ENCODE measurements at places on chromosomes 16 and 17. TPM values are rescaled to one million over a fixed set of nuclear protein-coding genes. Genes with fewer than 3 reads are reported as not detected.
A peak's percentile ranks its signal among the peaks of the same experiment; 100 is the strongest.

CCL17 gene
- total RNA-seq: not detected

ZG16B gene
- not detected for total RNA-seq

GAS7 gene
- total RNA-seq: 2.9 TPM

SPSB3 gene
- 53.4 TPM for total RNA-seq

HEATR9 gene
- total RNA-seq: not detected

EPX gene
- total RNA-seq: not detected

DNA sequence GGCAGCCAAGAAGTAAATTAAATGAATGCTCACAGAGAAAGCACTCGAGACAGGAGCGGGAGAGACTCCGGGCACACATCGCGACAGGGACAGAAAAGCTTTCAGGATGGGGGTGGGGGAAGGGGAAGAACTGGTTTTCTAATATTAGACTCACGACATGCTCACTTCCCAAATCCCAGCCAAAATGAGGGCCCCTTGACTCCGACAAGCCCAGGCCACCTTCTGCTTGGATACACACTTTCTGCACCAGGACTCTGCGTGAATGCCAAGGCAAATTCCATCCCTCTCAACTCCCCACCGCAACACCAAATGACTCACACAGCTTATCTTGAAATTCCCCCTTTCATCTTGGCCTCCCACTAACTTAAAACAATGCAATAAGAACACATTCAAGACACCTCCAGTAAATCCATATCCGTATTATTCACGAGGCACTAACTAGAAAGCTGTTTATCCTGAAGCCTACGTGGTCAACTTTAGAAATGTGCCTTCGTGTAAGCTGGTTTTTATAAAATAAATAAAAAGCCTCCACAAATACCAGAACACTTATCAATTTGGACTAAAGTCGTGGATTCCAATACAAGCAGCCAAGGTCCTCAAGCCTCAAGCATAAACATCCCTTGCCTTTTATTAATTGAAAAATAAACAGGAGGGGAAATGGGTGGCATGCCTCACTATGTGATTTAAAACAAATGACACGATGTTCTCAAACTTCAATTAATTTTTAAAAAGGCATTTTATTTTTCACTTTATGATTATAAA lies 46.1 kb downstream of the NXN start:
- DNase-seq: peak; percentile 61

DNA sequence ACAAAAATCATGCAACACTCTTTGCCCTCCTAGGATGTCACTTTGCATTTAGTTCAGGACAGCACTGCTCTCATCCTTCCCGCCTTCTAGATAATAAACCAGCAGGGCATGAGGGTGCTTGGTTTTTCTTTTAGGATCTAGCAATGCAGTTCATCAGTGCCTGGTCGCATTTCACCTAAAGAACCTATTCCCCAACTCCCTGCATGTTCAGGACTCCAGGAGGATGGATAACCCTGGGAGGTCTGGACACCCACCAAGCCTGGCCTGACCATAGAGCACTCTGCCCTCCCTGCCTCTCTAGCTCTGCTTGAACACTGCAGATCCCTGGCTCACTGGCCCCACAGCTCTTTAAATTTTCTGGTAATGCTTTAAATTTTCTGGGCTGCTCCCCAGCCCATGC lies 2.6 kb downstream of the SLFN12 start:
- DNase-seq: no peak

DNA sequence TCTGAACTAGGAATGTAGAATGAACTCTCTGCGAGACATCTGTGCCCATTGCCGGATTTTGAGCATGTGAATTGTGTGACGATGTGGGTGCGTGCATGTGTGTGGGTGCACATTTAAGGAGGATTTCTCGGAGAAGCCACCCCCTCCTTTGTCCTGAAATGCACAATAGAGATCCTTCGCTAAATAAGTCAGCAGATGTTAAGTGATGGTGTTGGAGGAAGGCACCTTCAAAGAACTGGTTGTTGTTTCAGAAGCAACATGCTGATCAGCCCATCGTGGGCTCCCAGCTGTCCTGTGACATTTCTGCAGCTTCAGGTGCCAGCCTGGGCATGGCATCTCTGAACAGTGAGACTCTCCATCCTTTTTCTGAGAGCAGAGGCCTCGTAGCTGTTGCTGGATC lies 194.9 kb downstream of the MSI2 start:
- no peak for DNase-seq

- DNase-seq: no peak
Observed at GRCh38 chr17:37065486-37066321, 117.0 kb downstream of the AATF start.

DNA sequence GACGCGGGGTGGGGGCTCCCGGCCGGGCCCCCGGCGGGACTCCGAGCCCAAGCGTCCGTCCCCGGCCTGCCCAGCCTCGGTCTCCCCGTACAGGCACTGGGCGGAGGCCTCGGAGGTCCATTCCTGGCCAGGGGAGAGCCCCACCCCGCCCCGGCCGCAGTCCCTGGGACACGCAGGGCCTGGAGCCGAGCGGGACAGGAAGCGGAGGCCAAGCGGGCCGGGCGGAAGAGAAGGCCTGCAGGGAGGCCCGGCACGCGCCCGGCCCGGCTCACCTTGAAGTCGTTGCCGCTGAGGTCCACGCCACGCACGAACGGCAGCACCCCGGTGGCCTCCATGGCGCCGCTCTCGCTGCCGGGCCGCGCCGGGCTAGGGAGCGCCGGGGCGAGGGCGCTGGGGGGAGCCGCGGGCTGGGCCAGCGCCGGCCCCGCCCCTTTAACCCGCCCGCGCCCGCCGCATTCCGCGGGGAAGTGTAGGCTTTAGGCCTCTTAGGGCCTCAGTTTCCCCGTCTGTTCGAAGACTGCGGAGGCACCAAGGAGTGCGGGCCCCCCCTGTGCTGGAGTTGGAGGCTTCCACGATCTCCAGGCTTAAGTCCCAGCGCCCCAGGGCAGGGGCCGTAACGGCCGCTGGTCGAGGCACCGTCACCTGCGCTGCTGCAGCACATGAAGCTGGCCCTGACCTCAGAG lies at the start of gene FLII:
Gene FLII (minus strand): TSS at position 383 of the 683 bp plus-strand sequence. CDS start 48 bp downstream, at position 335.
- peak; percentile 72 for DNase-seq

DNA sequence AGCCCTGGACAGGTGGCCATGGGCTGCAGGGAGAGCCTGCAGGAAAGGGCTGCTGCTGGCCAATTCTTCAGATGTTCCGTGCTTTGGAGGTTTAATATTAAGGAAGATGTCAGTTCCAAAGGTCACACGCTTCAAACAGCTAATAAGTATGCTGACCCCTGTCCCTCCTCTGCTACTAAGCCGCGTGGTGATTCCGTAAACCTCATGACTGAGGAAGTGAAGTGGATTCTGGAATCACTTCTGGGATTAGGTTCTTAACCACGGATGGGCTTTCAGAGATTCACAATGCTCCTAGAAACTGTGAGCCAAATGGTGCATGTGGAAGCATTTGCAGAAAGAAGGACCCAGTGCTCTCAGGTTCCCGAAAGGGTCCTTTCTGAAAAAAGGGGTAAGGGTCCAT lies 28.5 kb upstream of the ERN1 start:
- DNase-seq: no peak

DNA sequence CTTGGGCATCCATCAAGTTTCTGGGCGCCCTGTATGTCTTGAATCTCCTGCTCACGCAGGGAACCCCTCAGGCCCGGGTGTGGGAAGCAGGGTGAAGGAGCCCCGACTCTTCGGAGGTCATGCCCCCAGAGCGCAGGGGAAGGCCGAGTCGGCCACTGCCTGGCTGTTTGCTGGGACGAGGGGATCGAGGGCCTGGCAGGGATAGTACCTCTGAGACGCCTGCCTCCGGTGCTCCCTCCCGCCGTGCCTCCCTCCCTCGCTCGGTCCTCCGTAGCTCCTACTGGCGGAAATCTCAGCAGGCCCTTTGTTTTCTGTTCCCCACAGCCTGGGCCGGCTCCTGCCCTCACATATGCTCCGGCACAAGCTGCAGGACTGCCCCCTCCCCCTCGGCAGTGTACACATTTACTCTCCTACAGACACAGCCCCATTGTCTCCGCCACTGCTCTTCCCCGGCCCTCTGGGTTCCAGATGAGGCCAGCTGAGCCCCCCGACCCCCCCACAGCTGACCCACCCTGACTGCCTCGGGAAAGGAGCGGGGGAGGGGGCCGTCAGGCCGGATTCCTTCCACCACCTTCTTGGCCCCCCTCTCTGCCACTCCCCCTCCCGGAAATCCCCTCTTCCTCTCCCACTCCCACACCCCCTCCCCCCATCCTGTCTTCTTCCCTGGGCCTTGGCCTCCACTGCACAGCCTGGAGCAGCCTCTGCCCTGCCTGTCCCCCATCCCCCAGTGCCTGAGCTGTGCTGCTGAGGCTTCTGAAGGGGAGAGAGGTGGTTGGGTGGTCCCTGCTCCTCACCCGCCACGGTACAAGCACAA lies 1.4 kb downstream of the TRAF4 start:
- peak; percentile 85 for DNase-seq

DNA sequence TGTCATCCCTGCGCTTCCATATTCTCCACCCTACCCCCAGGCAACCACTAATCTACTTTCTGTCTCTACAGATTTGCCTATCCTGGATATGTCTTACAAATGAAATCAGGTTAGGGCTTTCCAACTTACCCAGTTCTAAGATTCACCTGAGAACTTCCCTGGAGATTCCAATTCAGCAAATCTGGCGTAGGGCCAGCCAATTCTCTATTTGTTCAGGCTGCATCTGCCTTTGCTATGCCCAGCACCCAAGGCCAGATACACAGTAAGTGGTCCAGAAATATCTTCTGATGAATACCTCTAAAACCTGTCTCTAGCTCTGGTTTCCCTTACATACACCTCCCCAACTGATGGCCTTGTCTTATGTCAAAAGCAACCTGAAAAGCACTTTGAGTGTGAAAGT lies 10.4 kb upstream of the CTCF start:
- no peak for DNase-seq

DNA sequence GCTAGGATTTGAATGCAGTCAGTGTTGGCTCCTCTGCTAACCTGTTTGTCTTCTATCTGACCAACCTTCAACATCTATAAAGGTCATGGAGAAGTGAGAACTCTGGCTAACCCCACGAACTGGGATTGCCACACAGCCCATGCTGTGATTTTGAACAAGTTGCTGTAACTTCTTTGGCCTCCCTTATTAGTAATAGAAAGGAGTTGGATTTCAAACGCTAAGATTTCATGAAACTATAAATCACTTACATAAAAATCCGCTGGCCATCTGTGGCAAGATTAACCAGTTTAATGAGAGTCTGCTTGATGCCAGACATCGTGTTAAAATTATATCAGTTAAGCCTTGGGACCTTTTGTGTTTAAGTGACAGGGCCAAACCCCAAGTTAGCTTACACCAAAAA lies 53.4 kb downstream of the HSD17B2 start:
- no peak for DNase-seq

DNA sequence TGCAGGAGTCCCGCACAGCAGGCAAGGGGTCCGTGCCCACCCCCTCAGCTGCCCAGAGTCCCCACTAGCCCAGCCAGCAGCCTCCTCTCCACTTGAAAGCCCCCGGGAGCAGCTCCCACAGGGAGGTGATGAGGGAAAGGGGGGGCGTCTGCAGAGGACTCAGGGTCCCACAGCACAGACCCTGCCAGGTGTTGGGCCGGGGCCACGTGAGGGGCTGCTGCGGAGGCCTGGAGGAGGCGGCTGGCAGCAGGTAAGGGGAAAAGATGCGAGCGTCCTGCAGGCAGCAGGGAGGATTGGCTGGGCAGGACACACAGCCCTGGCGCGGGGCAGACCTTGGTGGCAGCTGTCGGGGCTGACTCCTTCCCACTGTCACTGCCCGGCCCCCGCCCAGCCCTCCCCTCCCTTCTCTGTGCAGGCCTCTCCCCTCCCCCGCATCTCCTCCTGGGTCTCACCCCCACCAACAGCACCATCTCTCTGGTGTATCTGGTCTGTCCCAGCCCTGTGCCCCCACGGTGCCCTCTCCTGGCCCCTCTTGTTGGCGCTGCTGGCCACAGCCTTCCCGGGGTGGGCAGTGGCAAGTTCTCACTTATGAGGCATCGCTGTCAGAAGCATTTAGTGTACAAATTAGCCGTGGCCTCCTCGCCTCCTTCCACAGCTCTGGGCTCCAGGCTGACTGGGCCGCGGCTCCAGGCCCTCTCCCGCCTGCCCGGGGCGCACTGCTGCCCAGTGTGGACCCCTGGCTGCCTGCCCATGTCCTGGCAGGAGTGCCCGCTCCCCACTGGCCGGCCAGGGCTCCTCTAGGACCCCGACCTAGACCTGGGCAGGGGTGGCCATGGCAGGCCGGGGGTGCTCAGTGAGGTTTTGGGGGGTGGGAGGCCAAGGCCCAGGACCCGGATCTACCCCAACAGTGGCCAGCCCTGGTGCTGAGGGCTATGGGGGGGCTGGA lies 4.4 kb upstream of the PRR35 start:
- no peak for DNase-seq

- no peak for DNase-seq
Observed at GRCh38 chr16:57604177-57604576, 24.3 kb upstream of the ADGRG1 start.

- DNase-seq: no peak
Observed at GRCh38 chr16:53732296-53732929, 28.5 kb downstream of the FTO start.

DNA sequence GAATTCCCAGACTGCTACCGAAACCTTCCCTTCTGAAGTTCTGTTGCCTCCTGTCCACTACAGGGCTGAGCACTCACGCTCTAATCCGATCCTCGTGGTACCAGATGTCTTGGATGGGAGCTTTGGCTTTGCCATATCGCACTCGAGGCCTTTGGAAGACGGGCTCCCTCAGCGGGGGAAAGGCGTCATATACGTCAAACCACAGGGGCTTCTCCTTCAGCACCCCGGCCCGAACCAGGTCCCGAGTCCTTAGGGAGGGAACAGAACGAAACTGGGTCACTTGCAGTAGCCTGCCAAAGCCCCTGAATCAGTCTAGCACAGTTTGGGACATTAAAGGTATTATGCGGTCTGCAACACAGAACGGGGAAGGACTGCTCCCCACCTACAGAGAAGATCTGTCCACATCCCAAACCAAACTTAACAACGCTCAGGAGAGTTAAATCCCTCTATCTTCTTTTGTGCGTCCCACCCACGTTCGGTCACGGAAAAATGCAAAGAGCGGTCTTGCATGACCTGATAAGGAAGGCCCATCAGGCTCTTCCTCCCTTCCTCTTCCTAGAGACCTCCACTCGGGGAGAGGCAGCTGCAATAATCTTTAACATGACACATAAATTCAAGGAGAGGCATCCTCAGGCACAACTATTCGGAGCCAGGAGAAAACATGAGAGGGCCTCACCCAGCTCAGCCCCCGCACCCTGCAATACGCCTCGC lies 526 bp downstream of the MRPS23 start:
- no peak for DNase-seq

- no peak for DNase-seq
Observed at GRCh38 chr16:20743591-20743990, 2.0 kb upstream of the THUMPD1 start.

DNA sequence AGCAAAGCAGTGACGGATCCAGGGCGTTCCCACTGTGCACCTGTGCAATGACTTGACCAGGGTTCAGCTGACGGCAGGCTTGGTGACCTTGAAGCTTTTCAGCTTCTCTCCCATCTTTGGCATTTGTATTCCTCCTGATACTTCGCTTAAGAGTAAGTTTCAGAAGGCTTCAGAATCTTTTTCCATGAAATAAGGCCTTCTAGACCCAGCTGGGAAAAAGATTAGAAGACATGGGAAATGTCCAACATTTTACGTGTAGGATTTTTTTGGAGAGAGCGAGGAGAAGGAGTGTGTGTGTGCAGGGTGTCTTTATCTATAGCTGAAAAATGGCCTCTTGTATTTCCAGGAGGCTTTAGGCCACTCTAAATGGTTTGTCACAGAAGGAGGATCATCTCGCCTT lies 104.1 kb downstream of the BANP start:
- DNase-seq: no peak

Data from neural progenitor cell (in vitro differentiated cells).